Activated naive CD4-positive, alpha-beta T cell treated with anti-CD3 and anti-CD28 coated beads for 36 hours (primary cell): ENCODE measurements at places on chromosomes 1 and 21. TPM values are rescaled to one million over a fixed set of nuclear protein-coding genes. Genes with fewer than 3 reads are reported as not detected.

Gene ARHGAP29
- 0.37 TPM for total RNA-seq

Gene CFHR4
- not detected for total RNA-seq

Gene ADAM30
- not detected for total RNA-seq

- DNase-seq = no peak
Observed at GRCh38 chr21:26719750-26720149, 125.5 kb downstream of the ADAMTS1 start.

- DNase-seq = no peak
Observed at GRCh38 chr1:2882966-2883696, 81.6 kb upstream of the TTC34 start.

Gene S100A7
- total RNA-seq = not detected

Gene G0S2
- 138 TPM for total RNA-seq

GRCh38 chr1:107782217-107782845, 182.6 kb downstream of the VAV3 start:
- peak; percentile 59 for DNase-seq

Gene SORT1
- total RNA-seq = 0.33 TPM

Gene KCNN3
- total RNA-seq = 0.26 TPM

DNA sequence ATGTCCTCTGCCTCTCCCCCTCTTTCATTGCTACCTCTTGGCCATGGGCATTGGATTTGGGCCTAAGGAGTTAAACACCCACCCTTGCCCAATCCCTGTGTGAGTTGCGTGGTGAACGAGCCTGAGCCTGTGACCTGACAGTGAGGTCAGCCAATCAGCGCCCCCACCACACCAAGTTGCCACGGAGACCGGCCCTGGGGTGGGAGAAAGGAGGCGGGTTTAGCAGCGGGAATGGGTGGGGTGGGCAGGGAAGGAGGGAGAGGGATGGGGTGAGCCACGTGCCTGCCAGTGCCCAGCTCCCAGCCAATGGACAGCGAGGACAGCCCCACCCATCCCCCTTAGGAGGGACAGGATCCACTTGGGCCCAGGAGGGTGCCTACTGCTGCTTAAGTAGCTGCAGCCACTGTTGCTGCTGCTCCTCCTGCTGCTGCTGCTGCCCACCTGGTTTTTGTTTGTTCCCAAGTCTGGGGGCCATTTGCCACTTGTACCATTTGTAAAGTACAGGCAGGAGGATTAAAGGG, 9.5 kb downstream of the ZBTB7B start:
- peak; percentile 71 for DNase-seq

Gene CD34
- total RNA-seq = 0.02 TPM

GRCh38 chr1:34655206-34655874, 99.5 kb upstream of the GJB5 start:
- no peak for DNase-seq

DNA sequence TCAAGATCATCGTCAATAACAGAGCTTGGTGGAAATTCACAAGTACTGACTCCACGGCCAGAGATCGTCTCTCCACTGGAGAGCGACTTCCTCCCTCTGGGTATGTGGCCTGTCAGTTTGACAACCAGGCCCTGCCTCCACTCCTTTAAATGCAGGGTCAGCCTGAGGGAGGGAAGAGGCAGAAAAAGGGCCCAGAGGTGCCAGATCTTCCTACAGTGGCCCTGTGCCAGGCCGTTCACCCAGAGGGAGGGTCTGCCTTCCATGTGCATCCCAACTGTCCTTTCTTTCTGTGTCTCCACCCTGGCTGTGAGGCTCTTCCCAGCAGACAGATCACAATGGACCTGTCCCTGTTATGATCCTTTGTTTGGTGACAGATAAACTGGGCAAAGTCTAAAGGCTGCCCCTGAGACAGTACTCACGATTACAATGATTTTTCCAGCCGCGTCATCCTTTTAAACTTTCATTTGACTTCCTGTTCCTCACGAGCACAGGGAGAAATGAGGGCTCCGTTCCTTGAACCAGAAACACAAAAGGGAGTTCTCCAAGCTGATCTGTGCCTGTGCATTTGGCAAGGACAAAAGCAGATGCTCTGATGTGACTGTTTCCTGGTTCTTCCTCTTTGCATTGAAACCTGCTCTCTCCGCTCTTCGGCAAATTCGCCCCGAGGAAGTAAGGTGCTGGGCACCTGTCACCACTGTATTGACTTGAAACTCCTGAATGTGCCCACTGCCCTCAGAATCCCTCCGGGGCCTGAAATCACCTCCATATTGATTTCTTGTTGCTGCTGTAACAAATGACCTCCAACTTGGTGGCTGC, 126.7 kb downstream of the PGBD5 start:
- no peak for DNase-seq

GRCh38 chr1:96049759-96050409, 671.7 kb upstream of the PTBP2 start:
- no peak for DNase-seq

DNA sequence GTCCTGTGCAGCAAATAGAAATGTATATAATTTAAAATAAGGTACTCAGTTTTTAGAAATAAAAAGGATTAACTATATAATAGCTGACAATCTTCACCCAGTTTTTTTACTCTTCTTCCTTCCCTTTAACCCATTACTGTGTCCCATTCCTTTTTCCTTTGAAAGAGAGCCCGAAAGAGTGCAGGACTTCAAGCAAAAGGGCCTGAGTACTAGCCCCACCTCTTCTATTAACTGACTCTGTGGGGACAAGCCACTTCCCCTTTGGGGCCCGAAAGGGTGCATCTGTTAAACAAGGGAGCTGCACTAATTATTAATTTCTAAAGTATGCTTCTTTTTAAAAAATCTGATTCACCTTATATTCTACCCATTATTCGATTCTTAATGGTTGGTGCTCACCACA, 3.3 kb downstream of the USP24 start:
- no peak for DNase-seq
